GM13977 (cell line): ENCODE measurements at places on chromosomes 2 and 18.

DNA sequence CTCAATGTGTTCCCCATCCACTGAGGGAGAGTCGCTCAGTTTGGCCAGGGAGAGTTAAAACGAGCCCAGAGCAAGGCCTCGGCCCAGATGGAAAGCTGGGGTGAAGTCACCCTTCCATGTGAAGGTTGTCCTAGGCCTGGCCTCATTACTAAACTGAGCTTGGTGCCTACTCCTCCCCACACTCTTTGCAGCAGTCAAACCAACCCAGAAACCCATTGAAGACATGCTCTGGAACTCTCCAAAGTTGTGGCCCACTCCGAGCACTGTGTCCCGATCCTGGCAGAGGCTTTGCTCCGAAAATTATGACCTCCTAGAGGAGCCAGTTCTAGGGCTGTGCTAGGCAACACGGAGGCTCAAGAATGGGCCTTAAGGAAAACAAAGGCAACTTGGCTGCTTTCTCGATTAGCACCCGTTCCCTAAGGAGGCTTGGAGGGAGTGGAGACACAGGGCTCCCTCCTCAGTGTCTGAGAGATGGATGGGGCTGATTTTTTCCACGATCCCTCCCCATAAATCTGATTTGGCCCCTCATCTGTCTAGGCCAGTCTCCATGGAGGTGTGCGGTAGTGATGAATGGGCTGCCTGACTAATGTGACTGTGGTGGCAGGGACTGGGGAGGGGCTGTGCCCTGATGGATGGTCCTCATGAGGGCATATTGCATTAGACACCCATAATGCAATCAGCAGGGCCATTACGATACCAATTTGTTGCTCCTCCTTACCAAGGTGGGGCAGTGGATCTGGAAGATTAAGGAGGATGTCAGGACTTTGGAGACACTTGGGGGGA, 11.7 kb upstream of the CYP26B1 start:
- DNase-seq, result no peak

DNA sequence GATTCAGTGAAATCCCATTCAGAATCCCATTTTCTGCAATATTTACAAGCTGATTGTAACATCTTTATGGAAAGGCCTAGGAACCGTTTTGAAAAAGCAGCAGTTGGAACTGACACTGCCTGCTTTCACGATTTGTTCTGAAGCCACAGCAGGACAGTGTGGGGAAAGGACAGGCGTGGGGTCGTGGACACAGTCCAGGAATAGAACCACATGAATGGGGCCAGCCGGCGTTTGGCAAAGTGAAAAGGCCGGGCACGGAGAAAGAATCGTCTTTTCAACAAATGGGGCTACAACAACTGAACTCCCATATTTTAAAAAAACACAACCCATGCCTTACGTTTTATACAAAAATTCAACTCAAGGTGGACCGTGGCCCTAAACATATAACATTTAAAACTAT, 69.8 kb downstream of the SLC66A2 start:
- DNase-seq, result no peak

DNA sequence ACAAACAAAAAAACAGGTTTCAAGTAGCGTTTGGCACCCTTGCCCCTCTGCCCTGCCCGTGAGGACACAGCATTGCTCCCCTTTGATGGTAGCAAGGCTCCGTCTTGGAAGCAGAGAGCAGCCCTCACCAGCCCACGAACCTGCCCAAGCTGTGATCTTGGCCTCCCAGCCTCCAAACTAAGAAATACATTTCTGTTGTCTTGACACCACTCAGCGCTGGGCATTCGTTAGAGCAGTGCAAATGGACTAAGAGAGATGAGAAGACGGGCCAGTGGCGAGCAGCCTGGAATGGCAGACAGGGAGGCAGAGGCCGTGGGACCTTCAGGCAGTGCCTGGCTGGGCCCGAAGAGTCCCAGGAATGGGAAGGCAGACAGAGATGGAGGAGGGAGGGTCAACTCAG, 109.8 kb downstream of the SH3BP4 start:
- no peak for DNase-seq

- no peak for DNase-seq
These were observed 364.9 kb downstream of the IRS1 start for GRCh38 chr2:226434702-226435101.

DNA sequence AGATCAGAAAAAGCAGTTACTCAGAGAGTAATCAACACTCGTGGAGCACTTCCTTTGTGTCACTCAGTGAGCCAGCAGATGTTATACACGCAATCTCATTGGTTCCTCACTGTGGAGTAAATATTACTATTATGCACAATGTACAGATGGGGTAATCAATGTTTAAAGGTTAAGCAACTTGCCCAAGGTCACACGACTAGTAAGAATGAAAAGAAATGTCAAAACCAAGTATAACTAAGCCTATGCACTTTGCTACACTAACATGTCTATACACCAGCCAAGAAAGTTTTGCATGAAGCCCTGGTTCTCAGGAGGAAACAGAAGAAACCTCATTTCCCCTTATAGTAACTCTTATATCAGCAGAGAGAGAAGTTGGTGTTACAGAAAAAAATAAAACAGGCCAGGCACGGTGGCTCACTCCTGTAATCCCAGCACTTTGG, 5.4 kb downstream of the METTL21A start:
- peak; percentile 39 for DNase-seq

DNA sequence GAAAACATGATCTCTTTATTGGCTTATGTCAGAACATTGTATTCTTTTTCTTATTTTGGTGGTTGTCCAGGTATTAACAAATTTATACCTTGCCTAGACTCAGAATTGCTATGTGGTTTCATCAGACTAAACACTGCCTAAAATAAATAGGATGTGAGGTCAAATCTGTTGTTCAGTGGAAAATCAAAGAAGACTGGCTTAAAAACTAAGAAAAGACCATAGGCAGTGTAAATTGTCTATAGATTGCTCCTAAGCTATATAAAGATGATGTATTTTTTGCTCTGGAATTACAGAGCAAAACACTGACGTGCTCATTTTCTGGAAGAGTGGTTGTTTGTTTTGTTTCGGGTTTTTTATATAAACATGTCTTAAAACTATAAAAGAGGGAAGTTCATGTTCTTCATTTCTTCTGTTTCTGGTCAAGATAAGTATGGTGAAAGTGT, 266.0 kb downstream of the ALPK2 start:
- DNase-seq, result no peak

DNA sequence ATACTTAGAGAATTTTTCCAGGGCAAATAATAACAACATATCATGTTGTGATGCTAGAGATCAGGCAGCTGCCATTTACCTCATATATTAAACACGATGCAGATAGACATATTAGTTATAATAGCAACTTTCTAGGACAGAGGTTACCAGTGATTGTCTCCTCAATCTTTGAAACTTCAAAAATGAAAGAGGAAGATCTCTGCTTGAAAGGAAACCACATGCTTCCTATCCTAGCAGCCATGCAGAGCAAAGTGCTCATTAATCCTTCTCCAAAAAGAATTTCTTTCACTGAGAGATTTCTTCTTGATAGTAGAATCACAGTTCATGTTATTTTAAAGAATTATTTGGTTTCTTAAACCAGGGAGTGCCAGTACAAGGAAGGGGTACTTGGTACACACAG, 317.2 kb downstream of the CPS1 start:
- DNase-seq, result no peak
